CD4-positive, alpha-beta memory T cell (primary cell): ENCODE measurements at places on chromosomes 1 and 21. TPM values are rescaled to one million over a fixed set of nuclear protein-coding genes. Genes with fewer than 3 reads are reported as not detected.

Gene NUP210L
- total RNA-seq, result 0.23 TPM

Gene S100A9
- 7.7 TPM for total RNA-seq

Gene EFNA1
- total RNA-seq, result 1.9 TPM

Gene TTC22
- 19.0 TPM for total RNA-seq

Gene PTPN22
- 33.7 TPM for total RNA-seq

Gene SPRR1A
- not detected for total RNA-seq

Gene ZSCAN20
- 3.9 TPM for total RNA-seq

DNA sequence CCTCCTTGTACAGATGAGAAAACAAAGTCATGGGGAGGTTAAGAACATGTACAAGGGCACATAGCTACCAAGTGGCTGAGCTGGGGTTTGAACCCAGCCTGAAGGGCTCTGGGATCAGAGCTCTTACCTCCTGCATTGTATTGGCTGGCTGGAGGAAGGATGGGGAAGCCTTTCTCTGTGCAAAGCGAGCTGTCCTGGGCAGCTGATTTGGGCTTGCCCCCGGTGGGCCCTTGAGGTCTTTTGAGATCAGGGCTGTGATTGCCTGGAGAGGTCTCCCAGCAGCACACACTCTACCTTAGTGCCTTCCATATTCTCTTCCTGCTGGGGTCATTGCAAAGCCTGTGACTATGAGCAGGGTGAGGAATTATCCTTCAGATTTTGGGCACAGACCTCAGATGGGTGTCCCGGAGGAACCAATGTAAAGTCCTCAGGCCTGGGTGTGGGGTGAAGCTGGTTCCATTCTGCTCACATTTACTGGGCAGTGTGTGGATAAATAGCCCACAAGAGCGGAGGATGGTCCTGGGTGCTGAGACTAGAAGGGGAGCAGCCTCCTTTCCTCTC lies 53.3 kb upstream of the EPS8L3 start:
- H3K36me3 ChIP-seq, result no peaks in the 10 kb centered on the region
- H3K4me3 ChIP-seq, result no peak overlapping the region

DNA sequence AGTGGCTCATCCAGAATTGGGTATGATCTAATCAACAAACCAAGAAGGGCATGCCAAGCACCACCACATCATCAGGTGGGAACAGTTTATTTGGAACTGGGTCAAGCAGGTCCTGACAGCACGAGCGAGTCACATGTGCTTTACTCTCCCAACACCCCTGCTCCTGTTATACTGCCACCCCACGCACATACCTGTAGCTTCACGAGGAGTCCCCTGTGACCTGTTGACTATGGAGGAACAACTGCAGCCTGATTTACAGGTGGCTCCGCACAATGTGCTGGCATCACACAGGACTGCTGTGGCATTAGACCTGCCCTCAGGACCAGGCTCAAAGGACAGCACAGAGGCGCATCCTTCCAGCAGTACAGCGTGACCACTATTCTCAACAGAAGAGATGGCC lies 70.8 kb upstream of the LRRN2 start:
- no peaks in the 10 kb centered on the region for H3K27me3 ChIP-seq
- no peak for DNase-seq
- no peak overlapping the region for H3K4me3 ChIP-seq

- no peak overlapping the region for H3K4me3 ChIP-seq
- H3K27me3 ChIP-seq, result no peaks in the 10 kb centered on the region
- H3K4me1 ChIP-seq, result no peaks in the 10 kb centered on the region
- no peak overlapping the region for H3K27ac ChIP-seq
- no peaks in the 10 kb centered on the region for H3K36me3 ChIP-seq
- no peak for DNase-seq
These were observed 271.5 kb upstream of the BEND5 start for GRCh38 chr1:49048188-49048587.

DNA sequence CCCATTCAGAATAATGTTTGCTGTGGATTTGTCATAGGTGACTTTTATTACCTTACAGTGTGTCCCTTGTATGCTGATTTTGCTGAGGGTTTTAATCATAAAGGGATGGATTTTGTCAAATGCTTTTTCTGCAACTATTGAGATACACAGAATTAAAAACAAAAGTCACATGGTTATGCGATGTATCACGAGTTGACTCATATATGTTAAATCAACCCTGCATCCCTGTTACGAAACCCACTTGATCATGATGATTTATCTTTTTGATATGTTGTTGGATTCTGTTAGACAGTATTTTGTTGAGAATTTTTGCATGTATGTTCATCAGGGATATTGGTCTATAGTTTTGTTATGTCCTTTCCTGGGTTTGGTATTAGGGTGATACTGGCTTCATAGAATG lies 10.7 kb upstream of the OR2T34 start:
- no peaks in the 10 kb centered on the region for H3K4me1 ChIP-seq
- DNase-seq, result no peak
- no peaks in the 10 kb centered on the region for H3K27me3 ChIP-seq
- H3K36me3 ChIP-seq, result no peaks in the 10 kb centered on the region

DNA sequence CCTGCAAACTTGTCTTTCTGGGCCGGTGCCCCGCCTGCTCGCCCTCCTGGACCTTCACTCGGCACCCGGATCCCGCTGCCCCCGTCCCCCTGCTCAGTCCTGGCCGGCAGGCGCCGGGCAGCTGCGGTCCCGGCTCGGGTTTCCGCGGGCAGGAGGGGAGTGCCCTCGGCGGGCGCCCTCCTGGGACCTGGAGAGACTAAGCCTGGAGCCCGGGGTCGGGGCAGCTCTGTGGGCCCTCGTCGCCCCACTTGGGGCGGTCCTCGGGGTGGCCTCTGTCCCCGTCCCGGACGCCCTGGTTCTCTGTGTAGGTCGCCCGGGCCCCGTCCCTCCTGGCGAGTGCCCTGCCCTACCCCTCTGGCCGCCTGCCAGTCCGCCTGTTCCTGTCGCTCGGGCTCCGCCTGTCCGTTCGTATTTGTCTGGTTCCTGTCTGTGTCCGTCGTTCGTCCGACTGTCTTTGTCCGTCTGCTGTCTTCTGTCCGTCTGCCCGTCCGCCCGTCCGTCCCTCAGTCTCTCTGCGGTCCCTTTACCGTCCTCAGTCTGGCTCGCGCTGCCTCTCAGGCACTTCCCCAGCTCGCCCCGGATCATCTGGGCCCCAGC lies 490 bp downstream of the SERINC2 start:
- no peak overlapping the region for H3K27ac ChIP-seq
- no peak overlapping the region for H3K4me3 ChIP-seq
- peaks cover 29% of the 10 kb centered on the region for H3K27me3 ChIP-seq
- peak; percentile 17 for DNase-seq
- peaks cover 12% of the 10 kb centered on the region for H3K4me1 ChIP-seq

DNA sequence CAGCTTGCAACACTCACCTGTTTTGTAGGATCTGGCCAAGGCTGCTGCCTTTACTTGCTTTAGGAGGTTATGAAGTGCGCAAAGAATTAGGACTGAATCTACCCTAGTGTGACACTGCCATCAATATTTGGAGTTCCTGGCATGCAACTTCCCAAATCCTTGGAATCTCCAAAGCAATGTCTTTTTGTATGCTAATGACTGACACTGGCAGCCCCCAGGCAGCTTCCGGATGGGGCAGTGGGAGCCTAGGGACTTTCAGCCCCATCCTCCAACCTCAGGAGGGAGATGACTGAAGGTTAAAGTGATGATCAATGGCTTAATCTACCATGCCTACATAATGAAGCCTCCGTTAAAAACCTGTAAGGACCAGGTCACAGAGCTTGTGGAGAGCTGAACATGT lies 5.5 kb downstream of the RCC2 start:
- no peak overlapping the region for H3K27ac ChIP-seq
- no peaks in the 10 kb centered on the region for H3K27me3 ChIP-seq
- H3K4me3 ChIP-seq, result no peak overlapping the region
- peaks cover under 1% of the 10 kb centered on the region for H3K36me3 ChIP-seq
- peaks cover 21% of the 10 kb centered on the region for H3K4me1 ChIP-seq
- DNase-seq, result no peak

DNA sequence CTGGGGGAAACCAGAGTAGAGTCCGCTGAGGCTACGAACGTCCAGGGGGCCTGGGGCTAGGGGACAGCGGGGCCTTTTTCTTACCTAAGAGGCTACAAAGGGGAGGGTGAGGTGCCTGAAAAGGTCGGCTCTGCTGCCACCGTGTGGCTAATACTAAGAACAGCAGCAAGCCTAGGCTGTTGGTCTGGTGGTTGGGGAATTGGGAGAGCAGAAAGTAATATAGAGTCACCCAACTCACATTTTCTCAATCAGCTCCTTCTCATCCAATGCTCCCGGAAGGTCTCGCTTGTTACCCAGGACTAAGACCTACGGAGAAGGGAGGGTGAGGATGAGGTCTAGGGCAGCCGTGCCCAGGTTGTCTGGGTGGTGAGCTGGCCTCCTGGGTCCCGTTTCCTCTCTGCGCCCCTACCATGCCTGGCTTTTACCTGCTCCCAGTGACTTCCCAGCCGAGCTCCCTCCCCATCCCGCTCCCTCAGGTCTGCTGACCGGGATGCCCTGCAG lies 9.3 kb downstream of the ARL8A start:
- peaks cover 28% of the 10 kb centered on the region for H3K36me3 ChIP-seq
- no peaks in the 10 kb centered on the region for H3K27me3 ChIP-seq
- peak; percentile 58 for DNase-seq
- H3K4me3 ChIP-seq, result no peak overlapping the region
- peaks cover 7% of the 10 kb centered on the region for H3K4me1 ChIP-seq

DNA sequence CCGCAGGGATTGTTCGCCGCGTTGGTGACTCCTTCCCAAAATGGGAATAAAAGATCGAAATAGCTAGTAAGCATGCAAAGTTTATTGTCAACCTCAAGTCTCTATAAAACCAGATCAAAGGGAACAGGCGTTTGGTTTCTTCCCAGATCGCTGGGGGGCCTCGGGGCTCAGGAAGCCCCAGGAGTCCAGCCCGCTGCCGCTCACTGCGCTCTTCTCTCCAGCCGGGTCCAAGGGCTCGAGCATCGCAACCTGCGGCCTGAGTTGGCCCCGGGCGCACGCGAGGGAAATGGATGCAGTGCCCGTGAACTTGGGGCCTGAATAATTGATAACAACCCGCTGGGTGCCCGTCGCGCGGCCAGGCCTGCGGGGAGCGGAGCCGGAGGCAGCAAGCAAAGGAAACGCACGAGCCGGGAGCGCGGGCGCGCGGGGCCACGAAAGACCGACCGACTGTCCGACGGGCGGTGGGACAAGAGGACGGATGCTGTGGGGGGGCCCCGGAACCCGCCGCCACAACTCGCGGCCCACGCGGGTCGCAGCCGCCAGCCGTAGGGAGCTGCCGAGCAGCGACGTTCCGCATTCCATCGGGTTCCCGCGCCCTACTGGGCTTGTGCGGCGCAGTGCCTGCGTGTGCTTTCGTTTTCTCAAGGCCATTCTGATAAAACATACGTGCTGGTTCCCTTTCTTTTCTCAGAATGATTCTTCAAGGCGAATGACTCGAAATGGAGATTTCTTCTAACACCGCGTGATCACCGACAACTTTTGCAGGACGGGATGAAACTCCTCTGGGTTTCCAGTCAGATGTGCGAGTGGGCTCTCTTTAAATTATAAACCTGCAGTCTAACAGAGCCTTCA lies 14.0 kb upstream of the ALX3 start:
- no peak overlapping the region for H3K27ac ChIP-seq
- peaks cover 12% of the 10 kb centered on the region for H3K4me1 ChIP-seq
- peak overlapping the region; percentile 63 for H3K4me3 ChIP-seq
- H3K27me3 ChIP-seq, result peaks cover 28% of the 10 kb centered on the region
- DNase-seq, result no peak
- no peaks in the 10 kb centered on the region for H3K36me3 ChIP-seq

- no peak overlapping the region for H3K27ac ChIP-seq
- H3K36me3 ChIP-seq, result no peaks in the 10 kb centered on the region
- DNase-seq, result no peak
These were observed 52.2 kb downstream of the YARS1 start for GRCh38 chr1:32764826-32765569.

DNA sequence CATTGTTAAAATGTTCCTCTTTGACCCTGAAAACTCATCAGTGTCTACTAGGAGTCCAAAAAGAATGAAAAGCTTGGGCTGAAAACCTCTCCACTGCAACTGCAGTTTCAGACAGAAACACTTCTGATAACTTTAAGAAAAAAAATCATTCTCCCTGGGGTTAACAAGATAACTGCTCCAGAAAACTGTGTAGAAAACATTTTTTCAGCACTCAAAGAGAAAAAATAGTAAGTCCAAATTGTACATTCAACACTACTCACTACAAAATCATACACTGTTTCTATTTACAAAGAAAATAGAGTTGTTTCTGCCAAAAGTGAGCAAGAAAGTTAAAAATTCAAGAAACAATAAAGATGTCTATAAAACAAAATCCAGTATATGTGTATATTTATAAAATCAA lies 157.8 kb downstream of the RERE start:
- no peaks in the 10 kb centered on the region for H3K36me3 ChIP-seq
- DNase-seq, result no peak
- no peak overlapping the region for H3K4me3 ChIP-seq
- H3K27ac ChIP-seq, result no peak overlapping the region
- peaks cover 36% of the 10 kb centered on the region for H3K4me1 ChIP-seq

DNA sequence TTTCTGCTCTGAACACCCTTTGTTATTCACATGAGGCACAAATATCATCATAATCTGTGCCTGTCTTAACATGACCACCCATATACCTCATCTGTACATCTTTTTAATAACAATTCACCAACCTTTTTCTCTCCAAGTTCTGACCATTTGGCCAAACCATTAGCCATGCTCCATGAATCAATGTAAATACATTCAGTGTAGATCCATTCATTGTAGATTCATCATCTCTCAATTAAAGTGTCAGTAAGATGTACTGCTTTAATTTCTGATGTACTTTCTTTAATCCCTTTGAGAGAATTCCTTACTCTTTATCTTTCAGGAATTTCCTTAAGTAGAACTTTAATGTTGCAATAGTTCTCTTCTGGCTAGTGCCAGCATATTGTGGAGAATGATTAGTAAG lies 126.2 kb upstream of the LRRC7 start:
- no peaks in the 10 kb centered on the region for H3K4me1 ChIP-seq
- no peak overlapping the region for H3K4me3 ChIP-seq
- DNase-seq, result no peak

- DNase-seq, result no peak
- no peaks in the 10 kb centered on the region for H3K4me1 ChIP-seq
- peaks cover 6% of the 10 kb centered on the region for H3K36me3 ChIP-seq
- no peak overlapping the region for H3K27ac ChIP-seq
These were observed 75.2 kb upstream of the TEKT2 start for GRCh38 chr1:36008546-36009197.

- H3K27me3 ChIP-seq, result no peaks in the 10 kb centered on the region
- no peaks in the 10 kb centered on the region for H3K4me1 ChIP-seq
- no peak overlapping the region for H3K27ac ChIP-seq
- H3K4me3 ChIP-seq, result no peak overlapping the region
These were observed 33.5 kb upstream of the MACF1 start for GRCh38 chr1:39170731-39171667.

- peak overlapping the region; percentile 100 for H3K27ac ChIP-seq
- DNase-seq, result peak; percentile 99
- H3K36me3 ChIP-seq, result peaks cover 8% of the 10 kb centered on the region
- no peaks in the 10 kb centered on the region for H3K27me3 ChIP-seq
- peaks cover 36% of the 10 kb centered on the region for H3K4me1 ChIP-seq
- peak overlapping the region; percentile 42 for H3K4me3 ChIP-seq
These were observed 5.2 kb downstream of the MATN1 start for GRCh38 chr1:30718091-30718635.

GRCh38 chr1:245046315-245046714 lies 108.5 kb upstream of the KIF26B start:
- H3K4me3 ChIP-seq, result no peak overlapping the region
- no peak overlapping the region for H3K27ac ChIP-seq
- DNase-seq, result no peak
- H3K27me3 ChIP-seq, result no peaks in the 10 kb centered on the region
- no peaks in the 10 kb centered on the region for H3K36me3 ChIP-seq
- H3K4me1 ChIP-seq, result no peaks in the 10 kb centered on the region
